A375 (cell line): ENCODE measurements at places on chromosomes 12 and 14. TPM values are rescaled to one million over a fixed set of nuclear protein-coding genes. Genes with fewer than 3 reads are reported as not detected.

ACVRL1 gene
- 0.16 and 0.53 TPM in 2 replicates for total RNA-seq

COX14 gene
- 60.2 and 74.1 TPM in 2 replicates for total RNA-seq

NUP107 gene
- 88.5 and 91.0 TPM in 2 replicates for total RNA-seq

LRRC9 gene
- not detected in 2 replicates for total RNA-seq

AQP6 gene
- 0.26 and 0.88 TPM in 2 replicates for total RNA-seq

TEAD4 gene
- 38.1 and 47.5 TPM in 2 replicates for total RNA-seq

C12orf50 gene
- not detected in 2 replicates for total RNA-seq

KRT1 gene
- total RNA-seq: not detected in 2 replicates

GLT8D2 gene
- 2.2 and 2.6 TPM in 2 replicates for total RNA-seq

PLA2G1B gene
- not detected in 2 replicates for total RNA-seq
